ENCODE measurements at places on chromosomes 4 and X.
A peak's percentile ranks its signal among the peaks of the same experiment; 100 is the strongest.

GRCh38 chrX:48531358-48531959, 8.1 kb upstream of the TBC1D25 start:
- DNase-seq: no peak

DNA sequence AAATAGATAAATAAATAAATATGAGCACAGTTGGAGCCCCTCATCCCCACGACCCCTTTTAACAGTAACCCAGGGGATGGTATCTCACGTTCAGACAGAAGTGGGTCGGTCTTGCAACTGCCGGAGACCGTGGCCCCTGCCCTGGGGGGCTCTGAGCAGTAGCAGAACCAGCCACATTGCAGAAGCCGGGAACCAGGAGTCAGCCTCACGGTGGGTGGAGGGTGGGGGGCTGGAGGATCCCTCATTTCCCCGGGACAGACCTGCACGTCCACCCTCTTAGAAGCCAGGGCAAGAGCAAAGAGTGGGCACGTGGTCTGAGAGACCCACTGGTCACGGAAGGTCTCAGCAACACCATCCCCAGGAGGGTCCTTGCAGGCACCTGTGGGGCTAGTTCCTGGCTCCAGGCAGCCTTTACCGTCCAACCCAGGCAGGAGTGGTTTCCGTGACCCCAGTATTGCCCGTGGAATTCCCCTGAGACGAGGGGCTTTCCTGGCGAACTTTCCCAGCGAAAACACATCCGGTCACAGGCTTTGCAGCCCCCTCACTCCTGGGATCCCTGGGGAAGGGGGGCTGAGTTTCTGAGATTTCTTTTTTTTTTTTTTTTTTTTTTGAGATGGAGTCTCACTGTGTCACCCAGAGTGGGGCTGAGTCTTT, 8.8 kb upstream of the IL3RA start:
- DNase-seq: no peak

GRCh38 chr4:121709766-121710405, 13.1 kb upstream of the ANXA5 start:
- DNase-seq: no peak

DNA sequence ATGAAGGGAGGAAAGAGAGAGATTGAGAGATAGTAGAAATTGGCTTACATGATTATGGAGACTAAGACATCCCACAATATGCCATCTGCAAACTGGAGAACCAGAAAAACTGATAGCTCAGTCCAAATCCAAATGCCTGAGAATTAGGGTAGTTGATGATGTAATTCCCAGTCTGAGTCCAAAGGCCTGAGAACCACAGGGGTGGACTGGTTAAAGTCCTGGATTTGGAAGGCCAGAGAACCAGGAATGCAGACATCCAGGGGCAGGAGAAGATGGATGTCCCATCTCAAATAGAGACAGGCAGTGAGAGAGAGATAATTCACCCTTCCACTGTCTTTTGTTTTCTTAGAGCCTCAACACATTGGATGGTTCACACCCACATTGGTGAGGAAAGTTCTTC, 345.7 kb upstream of the SPANXN4 start:
- DNase-seq: no peak

GRCh38 chr4:183249854-183250253, 70.2 kb downstream of the CLDN22 start:
- DNase-seq: no peak

DNA sequence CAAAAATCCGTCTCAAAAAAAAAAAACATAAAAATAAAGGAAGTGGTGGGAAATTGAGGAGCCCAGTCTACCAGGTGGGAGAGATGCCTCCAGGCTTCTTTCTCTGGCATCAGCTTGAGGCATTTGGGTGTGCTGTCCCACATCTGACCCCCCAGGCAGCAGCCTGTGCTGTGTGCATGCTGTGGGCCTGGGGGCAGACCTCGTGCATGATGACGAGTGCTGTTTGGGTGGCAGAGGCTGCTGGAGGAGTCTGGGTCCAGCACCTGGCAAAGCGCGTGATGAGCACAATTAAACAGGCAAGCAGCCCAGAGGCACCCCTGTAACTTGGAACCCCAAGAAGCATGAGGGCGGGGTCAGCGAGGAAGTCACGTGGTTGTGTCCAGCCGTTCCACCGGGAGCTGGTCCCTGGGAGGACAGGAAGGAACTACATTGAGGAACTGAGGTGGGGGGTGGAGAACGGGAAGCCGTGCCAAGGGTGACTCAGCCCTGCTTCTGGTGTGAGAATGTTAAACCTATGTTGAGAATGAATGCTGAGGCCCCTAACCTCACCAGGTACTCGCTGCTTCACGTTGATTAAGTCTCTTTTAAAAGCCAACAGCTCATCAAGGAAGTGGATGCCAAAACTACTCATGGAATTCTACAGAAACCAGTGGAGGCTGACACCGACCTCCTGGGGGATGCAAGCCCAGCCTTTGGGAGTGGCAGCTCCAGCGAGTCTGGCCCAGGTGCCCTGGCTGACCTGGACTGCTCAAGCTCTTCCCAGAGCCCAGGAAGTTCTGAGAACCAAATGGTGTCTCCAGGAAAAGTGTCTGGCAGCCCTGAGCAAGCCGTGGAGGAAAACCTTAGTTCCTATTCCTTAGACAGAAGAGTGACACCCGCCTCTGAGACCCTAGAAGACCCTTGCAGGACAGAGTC, 6.1 kb downstream of the TACC3 start:
- no peak for DNase-seq

DNA sequence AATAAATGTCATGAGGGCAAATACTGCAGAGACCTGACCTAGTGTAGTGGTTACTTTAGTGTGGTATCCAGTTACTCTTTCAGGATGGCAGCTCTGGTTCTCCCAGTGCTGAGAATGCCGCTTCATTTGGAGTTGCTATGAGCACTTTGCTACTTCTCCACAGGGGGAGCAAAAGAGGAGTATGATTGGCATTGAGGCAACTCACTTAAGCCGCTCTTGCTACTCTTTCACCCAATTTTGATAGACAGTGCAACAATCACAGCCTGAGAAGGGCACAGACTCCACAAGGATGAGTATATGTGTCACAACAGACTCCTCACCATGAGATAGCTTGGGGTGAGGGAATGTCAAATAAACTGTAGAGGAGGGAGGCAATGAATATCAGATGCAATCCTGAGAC, 81.2 kb downstream of the NPY1R start:
- no peak for DNase-seq

DNA sequence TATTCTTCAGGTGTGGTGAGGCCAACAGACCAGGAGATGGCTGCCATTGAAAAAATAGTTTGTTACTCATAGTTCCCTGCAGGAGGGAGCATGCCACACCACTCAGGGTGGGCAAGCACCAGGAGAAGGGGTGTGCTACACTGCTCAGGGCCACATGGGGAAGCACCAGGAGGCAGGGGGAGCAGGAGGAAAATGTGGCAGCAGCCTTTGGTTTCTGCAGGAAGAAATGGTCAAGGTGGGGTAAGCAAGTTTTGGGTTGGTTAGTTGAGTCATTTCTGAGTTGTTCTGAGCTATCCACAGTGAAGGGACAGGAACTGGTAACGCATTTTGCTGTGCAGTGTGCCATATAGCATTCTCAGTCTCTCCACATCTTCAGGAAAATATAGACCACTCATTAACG, 23.8 kb downstream of the FGFBP1 start:
- DNase-seq: no peak

DNA sequence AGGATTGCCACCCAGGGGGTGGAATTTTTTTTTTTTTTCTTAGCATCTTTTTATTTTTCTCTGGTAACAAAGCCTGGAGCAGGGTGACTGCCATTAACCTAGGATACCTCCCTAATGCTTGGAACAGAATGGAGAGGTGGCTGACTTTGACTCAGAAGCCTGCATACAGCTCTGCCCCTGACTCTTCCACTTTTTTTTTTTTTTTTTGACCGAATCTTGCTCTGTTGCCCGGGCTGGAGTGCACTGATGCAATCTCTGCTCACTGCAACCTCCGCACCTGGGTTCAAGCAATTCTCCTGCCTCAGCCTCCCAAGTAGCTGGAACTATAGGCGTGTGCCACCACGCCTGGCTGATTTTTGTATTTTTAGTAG, 341 bp upstream of the SLC2A9 start:
- no peak for DNase-seq

DNA sequence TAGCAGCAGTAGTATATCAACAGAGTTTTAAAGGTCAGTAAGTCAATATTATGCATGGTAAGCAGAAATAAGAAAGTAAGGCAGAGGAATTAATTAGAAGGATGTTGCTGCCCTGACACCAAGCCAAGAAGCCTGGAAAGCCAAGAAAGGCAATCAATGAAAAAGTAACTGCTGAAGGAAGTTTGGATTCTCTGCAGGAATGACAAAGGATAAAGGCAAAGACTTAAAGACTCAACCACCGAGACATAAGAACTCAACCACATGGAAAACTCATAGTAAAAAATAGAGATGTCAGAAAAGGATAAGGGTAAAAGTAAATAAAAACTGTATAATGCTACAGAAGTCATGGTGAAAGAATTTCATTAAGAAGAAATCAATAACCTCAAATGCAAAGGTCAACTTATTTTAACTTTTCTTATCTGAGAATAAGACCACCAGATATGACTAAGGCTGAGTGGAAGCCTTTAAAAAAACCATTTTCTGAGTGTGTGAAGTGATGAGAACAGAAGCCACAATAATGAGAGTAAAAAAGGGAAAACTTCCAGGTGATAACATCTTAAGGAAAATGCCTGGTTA, 55.2 kb downstream of the NEK1 start:
- DNase-seq: no peak

DNA sequence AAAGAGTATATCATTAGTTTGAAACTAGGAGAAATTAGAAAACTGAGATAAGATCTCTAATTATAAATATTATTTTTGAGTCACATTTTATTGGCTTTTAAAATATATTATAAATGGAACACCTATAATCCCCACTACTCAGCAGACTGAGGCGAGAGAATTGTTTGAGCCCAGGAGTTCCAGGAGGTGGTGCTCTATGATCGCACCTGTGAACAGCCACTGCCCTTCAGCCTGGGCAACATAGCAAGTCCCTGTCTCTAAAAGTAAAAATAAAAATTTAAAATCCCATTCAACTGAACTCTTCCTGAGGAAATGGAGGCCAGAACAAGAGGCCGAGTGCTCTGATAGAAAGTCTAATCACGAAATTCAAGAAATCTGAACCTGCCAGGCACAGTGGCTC, 6.3 kb upstream of the C4orf36 start:
- no peak for DNase-seq

DNA sequence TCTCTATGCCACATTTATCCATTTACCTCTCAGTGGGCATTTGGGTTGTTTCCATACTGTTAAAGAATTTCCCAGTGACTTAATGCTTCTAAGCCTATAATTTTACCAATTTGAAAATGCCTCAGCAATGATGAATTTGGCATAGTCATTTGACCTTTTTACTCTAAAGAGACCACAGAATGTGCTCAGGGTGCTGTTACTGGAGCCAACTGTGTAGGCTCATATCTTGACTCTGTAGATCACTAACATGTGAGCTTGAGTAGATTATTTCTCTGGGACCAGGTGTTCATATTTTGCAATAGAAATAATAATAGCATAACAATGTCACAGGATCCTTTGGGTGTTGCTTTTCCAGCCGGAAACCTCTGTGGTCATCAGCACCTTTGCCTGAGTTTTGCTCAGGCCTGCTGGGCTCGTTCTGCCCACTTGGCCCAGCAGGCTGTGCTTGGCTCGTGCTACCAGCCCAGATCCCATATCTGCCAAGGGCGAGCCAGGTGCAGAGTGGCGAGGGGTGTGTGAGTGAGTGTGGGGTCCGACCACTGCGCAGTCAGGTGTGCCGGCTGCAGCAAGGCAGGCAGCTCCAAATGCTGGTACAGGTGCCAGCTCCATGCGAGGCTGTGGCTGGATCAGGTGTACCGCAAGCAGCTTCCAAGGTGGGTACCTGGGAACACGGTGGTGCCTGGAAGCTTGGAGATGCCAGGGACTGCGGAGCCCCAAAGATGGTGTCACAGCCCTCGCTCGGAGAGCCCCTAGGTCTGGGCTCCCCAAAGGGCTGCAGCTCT, 70.6 kb upstream of the ANK2 start:
- DNase-seq: no peak

- DNase-seq: no peak
Observed at GRCh38 chr4:74659576-74660411, 134.5 kb downstream of the BTC start.

DNA sequence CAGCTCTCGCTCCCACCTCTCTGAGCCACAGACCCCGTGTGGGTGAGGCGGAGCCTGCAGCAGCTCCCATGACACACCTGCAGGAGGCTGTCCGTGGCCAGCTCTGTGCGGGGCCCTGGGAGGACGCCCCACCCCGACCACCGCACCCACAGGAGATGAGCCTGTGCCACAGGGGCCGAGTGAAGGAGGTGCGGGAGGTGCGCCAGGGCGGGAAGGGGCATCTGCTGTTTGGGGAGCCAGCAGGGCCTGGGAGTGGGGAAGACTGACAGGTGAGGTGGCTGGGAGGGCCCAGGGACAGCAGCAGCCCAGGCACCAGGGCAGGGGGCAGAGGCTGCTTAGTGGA, 52.0 kb downstream of the ACOX3 start:
- DNase-seq: no peak

- no peak for DNase-seq
Observed at GRCh38 chr4:145153181-145153903, 27.0 kb downstream of the OTUD4 start.

- no peak for DNase-seq
Observed at GRCh38 chr4:185036019-185036418, 17.7 kb downstream of the HELT start.

GRCh38 chr4:140296335-140297220, 76.9 kb upstream of the SCOC start:
- DNase-seq: peak; percentile 30

- DNase-seq: no peak
Observed at GRCh38 chr4:38920677-38921076, 53.1 kb downstream of the FAM114A1 start.
